ENCODE measurements at places on chromosomes 5 and 9.

GRCh38 chr5:44809956-44810420 lies 1.2 kb downstream of the MRPS30 start:
- DNase-seq = no peak

GRCh38 chr5:149413477-149414210 lies 34.6 kb upstream of the IL17B start:
- no peak for DNase-seq

DNA sequence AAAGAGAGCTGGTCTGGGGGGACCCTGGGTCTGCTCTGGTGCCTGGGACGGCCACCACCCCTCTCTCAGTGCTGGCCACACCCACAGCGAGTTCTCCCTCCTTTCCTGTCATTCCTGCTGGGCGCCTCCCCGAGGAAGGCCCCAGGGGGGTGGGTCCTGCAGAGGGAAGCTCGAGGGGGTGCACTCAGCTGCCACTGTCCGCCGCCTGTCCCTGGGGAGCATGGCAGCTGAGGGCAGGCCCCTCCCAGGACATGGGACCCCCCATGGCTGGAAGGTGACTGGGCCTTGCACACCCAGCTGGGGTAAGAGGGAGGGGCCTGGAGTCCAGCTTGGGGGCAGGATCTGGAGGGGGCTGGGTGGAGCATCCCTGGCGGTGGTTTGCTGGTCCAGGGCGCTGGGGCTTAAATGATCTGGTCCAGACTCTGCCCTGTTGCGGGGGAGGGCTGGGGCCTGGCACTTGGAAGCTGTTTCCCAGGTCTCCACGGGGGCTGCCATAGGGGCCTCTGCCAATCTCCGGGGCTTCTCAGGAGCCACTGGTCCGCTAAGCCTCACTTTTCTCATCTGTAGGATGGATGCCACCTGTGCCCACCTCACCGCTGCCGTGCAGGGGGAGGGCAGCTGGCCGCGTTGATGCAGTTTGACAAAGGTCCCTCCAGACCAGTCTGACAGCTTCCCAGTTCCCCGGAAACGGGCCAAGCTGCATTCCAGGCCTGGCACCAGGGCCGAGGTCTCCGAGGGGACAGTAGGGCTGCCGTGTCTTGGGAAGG lies 6.0 kb upstream of the SLC2A6 start:
- no peak for DNase-seq

- no peak for DNase-seq
These were observed 118.7 kb upstream of the WWC1 start for GRCh38 chr5:168172760-168173223.

- DNase-seq = no peak
These were observed 94.7 kb downstream of the MYO10 start for GRCh38 chr5:16841416-16841815.

GRCh38 chr5:98795243-98795642 lies 21.8 kb downstream of the RGMB start:
- no peak for DNase-seq

GRCh38 chr5:142896325-142897007 lies 126.3 kb downstream of the ARHGAP26 start:
- DNase-seq = no peak

DNA sequence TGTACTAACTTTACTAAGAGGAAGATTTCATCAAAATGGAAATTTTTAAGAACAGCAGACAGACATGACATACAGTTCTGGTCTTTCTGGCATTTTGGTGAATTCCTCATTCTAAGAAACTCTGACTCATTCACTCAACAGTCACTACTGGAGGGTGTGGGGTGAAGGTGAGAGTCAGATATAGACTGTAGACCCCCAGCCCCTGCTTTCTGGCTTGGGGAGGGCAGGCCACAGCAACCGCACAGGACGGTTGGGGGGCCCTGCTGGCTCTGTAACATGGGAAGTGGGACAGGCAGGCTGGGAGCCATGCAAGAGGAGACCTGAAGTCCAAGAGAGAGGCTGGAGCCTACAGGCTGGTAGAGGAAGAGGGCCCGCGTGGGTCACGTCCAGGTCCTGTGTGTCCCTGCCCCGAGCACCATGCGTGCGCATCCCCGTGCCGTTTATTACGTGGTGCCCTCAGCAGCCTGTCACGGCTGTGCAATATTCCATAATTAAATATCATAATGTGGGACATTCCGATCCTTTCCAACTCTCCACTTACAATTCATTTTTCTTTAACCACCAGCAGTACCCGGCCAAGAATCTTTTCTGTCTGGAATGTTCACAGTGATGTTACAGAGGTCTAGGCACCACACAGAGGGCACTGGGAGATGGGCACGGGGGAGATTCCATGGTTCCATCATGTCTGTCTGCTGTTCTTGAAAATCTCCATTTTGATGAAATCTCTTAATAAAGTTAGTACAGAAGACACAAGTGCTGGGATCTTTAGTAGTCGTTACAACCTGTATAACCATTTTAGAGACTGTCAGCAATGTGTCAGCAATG lies 75.5 kb downstream of the SEMA4D start:
- DNase-seq = no peak

DNA sequence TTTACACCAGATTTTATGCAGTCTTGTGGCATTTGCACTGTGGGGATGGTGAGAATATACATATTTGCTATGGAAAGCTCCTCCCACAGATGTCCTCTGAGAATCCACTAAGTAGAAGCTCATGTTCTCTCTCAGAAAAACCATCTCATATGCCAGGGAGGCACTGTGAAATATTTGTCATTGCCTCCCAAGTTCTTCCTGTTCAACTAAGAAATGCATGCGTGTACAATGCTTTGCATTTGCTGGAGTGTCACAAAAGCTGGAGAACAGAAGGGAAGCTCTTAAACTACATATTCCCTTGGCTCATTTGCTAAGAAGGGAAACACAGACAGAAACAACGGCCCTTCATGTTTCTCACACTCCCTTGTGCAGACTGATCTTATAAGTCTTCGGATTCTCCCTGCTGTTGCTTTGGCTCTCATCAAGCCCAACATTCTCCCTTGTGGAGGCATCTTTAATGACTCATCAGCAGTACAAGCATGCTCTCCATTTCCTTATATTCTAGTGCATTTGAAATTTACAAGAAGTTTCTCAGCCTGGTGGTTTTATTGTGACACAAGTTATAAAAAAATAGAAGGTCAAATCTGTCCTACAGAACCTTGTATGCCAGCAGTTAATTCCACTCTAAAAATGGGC lies 220.6 kb downstream of the TRIM36 start:
- no peak for DNase-seq
